EH (cell line): ENCODE measurements at places on chromosomes 16 and 17.

DNA sequence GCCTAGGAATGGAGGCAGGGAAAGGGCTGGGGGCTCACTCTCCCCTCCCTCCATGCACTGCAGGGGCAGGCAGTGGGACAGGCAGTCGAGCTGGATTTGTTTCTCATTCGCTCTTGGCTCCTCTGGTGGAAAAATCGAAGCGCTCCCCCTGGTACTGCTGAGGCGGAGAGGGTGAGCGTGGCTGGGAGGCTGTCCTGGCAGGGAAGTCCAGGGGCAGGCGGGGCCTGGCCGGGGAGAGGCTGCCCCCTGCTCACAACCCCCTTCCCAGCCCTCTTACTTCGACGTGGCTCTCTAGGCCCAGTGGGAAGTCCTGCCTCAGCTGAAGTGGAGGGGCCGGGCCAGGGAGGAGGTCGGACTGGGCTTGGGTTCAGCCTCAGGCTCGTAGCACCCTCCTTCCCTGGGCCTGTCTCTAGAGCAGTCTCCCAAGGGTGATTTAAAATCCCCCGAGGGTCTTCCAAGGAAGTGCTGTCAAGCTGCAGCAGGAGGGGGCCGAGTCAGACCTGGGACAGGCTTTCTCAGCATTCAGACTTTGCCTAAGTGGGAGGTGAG lies 16.5 kb upstream of the TMEM92 start:
- DNase-seq, result no peak

- DNase-seq, result no peak
These were observed 31.1 kb downstream of the CDH1 start for GRCh38 chr16:68768175-68768574.

- DNase-seq, result no peak
These were observed 26.6 kb upstream of the MYLK3 start for GRCh38 chr16:46774743-46775177.

DNA sequence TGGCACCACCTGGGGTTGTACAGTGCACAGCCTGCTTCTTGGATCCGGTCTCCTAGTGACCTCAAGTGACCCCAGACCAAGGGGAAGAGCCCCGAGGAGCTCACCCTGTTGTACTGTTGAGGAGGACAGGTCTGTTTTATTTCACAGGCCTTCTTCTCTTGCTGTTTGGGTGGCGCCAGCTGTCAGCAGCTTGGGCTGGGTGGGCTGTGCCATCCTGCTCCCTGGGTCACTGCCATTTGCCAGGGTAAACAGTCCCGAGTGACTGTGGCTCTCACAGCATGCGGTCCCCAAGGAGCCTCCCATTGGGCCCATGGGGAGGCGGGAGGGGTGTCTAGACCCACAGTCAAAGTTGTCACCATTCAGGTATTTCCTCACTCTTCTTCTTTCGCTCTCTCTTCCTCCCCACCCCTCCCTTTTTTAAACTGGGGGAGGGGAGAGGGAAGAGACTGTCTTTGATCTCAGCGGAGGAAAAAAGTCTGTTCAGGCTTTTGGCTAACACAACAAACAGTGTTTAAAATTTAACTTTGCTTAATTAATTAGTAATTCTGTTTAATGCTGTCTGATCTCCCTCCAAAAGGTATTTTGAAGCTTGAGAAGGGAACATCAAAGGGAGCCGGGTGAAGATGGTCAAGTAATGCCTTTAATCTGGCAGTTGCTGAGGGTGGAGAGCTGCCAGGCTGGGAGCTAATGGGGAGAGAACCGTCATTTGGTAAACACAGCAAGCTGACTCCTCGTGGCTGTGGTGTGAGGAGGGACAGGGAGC lies 64.0 kb downstream of the SNX20 start:
- DNase-seq, result peak; percentile 27

- DNase-seq, result peak; percentile 12
These were observed 18.4 kb upstream of the CAPN15 start for GRCh38 chr16:508884-509736.

DNA sequence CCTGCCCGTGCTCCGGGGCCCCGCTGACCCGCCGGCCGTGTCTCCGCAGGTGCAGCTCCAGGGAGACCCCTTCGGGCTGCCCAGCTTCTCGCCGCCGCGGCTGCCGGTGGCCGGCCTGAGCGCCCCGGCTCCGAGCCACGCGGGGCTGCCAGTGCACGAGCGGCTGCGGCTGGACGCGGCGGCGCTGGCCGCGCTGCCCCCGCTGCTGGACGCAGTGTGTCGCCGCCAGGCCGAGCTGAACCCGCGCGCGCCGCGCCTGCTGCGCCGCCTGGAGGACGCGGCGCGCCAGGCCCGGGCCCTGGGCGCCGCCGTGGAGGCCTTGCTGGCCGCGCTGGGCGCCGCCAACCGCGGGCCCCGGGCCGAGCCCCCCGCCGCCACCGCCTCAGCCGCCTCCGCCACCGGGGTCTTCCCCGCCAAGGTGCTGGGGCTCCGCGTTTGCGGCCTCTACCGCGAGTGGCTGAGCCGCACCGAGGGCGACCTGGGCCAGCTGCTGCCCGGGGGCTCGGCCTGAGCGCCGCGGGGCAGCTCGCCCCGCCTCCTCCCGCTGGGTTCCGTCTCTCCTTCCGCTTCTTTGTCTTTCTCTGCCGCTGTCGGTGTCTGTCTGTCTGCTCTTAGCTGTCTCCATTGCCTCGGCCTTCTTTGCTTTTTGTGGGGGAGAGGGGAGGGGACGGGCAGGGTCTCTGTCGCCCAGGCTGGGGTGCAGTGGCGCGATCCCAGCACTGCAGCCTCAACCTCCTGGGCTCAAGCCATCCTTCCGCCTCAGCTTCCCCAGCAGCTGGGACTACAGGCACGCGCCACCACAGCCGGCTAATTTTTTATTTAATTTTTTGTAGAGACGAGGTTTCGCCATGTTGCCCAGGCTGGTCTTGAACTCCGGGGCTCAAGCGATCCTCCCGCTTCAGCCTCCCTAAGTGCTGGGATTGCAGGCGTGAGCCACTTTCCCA lies 5.9 kb downstream of the CTF1 start:
- DNase-seq, result peak; percentile 72

DNA sequence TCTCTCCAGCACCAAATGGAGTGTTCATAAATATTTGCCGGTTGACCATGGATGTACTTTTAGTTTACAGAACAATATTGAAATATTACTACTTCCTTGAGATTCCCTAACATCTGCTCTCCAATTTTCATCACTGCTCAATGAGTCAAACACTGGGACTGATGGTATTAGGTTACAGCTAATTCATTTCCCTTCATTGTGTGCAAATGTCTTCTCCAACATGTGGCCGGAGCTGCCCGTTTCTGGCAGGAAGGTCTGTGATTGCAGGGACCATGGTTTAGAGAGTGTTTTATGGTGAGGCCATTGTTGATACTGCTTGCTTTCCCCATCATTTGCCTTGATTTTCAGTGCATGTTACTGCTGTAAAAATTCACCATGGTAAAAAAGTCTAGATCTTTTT lies 209.3 kb downstream of the HS3ST3B1 start:
- DNase-seq, result peak; percentile 16

- DNase-seq, result no peak
These were observed 8.8 kb downstream of the UBE2I start for GRCh38 chr16:1318268-1318545.
